Mesenchymal stem cell (in vitro differentiated cells and primary cell): ENCODE measurements at places on chromosomes 7 and 10.
A peak's percentile ranks its signal among the peaks of the same experiment; 100 is the strongest.

DNA sequence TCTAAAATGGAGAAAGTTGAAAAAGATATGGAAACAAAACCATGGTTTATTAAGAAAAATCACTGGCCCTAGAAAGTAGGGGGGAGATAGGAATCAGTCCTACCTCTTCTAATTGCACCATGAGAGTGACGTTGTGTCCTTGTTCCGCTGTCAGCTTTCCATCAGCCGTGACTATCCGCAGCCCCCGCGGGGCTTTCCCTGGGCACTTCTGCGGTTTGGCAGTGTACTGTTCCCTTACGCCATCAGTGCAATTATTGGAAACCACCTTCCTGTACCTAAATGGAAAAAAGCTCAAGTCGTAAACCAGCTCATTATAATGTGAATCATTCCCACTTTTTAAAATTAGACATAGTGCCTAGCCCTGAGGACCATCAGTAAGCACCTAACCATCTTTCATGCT is 512.2 kb downstream of the SORCS1 start:
- no peak overlapping the region for H3K4me3 ChIP-seq
- no peaks in the 10 kb centered on the region for H3K27me3 ChIP-seq
- H3K27ac ChIP-seq: no peak overlapping the region
- DNase-seq: no peak

DNA sequence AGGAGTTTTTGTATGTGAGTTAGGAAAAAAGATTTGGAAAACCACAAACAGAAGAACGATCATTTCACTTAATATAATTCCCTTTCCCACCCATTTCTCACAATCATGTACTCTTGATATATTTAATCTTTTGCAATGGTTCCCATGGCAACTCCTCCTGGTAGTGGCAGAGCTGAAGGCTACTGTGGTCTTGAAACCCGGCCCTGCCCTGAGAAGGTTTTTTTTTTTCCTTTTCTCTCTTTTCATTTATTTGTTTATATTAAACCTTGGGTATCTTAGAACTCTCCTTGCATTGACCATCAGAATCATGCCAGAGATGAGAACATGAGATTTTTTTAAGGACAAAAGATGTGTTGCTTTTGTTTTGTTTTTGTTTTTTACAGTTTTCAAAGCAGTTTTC is 566.1 kb upstream of the NRP1 start:
- H3K4me3 ChIP-seq: no peak overlapping the region
- DNase-seq: no peak
- no peaks in the 10 kb centered on the region for H3K36me3 ChIP-seq
- H3K4me1 ChIP-seq: peaks cover 2% of the 10 kb centered on the region
- H3K27ac ChIP-seq: no peak overlapping the region

GRCh38 chr7:561631-562373 is 42.2 kb upstream of the PDGFA start:
- no peak overlapping the region for H3K4me3 ChIP-seq
- DNase-seq: no peak
- H3K27ac ChIP-seq: no peak overlapping the region
- peaks cover 19% of the 10 kb centered on the region for H3K27me3 ChIP-seq
- H3K36me3 ChIP-seq: no peaks in the 10 kb centered on the region

GRCh38 chr10:15627617-15628196 is 92.0 kb downstream of the ITGA8 start:
- DNase-seq: no peak
- no peaks in the 10 kb centered on the region for H3K36me3 ChIP-seq
- no peak overlapping the region for H3K4me3 ChIP-seq
- H3K4me1 ChIP-seq: peaks cover 1% of the 10 kb centered on the region
- H3K27ac ChIP-seq: no peak overlapping the region
- no peaks in the 10 kb centered on the region for H3K27me3 ChIP-seq

DNA sequence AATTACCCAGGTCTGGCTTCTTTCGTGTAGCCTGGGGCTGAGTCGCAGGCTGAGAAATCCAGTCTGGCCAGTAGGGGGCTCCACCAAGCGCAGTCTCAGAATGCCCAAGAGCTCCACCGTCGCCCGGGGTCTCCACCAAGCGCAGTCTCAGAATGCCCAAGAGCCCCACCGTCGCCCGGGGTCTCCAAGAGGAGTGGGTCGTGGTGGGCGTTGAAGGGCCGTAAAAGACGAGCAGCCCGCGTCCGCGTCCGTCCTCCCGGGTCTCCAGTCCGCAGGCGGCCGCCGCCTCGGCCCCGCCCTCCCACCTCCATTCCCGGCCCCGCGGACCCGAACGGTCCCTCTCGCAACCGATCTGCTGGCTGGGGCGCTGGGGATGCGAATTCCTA is 892 bp upstream of the ZYX start:
- DNase-seq: peak; percentile 88
- H3K36me3 ChIP-seq: peaks cover 24% of the 10 kb centered on the region
- peaks cover 31% of the 10 kb centered on the region for H3K4me1 ChIP-seq
- no peaks in the 10 kb centered on the region for H3K27me3 ChIP-seq

- H3K27me3 ChIP-seq: peaks cover 4% of the 10 kb centered on the region
- no peak for DNase-seq
- no peaks in the 10 kb centered on the region for H3K4me1 ChIP-seq
- no peaks in the 10 kb centered on the region for H3K36me3 ChIP-seq
Observed at GRCh38 chr7:34342387-34342786, 315.6 kb upstream of the NPSR1 start.

- no peaks in the 10 kb centered on the region for H3K27me3 ChIP-seq
- no peak for DNase-seq
- no peaks in the 10 kb centered on the region for H3K36me3 ChIP-seq
Observed at GRCh38 chr7:95375591-95376257, 20.5 kb downstream of the PON3 start.

GRCh38 chr7:27735165-27735564 is 4.8 kb upstream of the TAX1BP1 start:
- no peaks in the 10 kb centered on the region for H3K27me3 ChIP-seq
- H3K36me3 ChIP-seq: no peaks in the 10 kb centered on the region
- H3K4me3 ChIP-seq: no peak overlapping the region
- no peaks in the 10 kb centered on the region for H3K4me1 ChIP-seq
- DNase-seq: peak; percentile 50

DNA sequence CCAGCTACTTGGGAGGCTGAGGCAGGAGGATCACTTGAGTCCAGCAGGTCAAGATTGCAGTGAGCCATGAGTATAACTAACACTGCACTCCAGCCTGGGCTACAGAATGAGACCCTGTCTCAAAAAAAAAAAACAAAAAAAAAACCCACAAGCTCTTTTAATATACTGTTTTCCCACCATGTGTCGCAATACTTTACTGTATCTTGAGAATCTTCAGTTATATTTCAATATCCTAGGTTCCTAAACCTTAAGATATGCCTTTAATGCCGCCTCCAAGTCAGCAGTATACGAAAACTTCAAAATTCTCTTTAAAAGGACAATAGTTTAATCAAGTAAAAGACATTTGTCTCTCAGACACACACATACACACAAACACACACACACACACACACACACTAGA is 62.8 kb downstream of the TAF3 start:
- DNase-seq: no peak
- no peaks in the 10 kb centered on the region for H3K36me3 ChIP-seq
- H3K27me3 ChIP-seq: no peaks in the 10 kb centered on the region
- H3K4me1 ChIP-seq: no peaks in the 10 kb centered on the region
- no peak overlapping the region for H3K4me3 ChIP-seq

DNA sequence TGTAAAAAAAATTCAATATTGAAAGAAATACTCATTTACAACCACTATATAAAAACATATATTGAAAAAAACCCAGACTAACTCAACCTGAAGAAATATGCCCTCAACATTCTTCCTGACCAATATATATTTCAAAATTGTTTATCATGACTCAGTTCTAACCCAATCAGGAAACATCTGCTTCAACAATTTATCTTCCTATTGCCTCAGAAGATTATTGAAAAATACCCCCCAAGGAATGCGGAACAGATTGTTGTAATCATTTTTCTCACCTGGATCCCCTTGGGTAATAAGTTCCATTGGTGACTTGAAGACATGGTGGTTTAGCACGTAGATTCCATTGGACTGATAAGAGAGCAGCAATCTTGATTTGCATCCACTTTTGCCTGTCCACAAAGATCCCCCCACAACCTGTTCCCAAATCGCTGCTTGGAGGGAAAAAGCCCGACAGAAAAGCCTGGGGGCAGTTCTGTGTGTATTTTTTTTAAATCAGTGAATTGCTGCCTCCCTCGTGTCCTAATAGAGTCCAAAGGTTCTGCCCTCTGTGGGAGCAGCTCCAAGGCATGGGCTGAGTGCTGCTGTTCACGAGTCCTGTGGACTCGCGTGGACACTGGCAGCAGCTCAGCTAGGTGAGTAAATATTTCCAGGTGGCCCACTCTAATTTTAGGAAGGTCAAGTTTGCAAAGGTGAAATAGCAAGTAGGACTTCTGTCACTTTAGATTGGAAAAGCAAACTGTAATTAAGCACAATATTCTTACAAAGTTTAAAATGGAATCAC is 5.9 kb upstream of the INHBA start:
- H3K4me3 ChIP-seq: no peak overlapping the region
- no peaks in the 10 kb centered on the region for H3K36me3 ChIP-seq
- no peak overlapping the region for H3K27ac ChIP-seq
- no peaks in the 10 kb centered on the region for H3K27me3 ChIP-seq

DNA sequence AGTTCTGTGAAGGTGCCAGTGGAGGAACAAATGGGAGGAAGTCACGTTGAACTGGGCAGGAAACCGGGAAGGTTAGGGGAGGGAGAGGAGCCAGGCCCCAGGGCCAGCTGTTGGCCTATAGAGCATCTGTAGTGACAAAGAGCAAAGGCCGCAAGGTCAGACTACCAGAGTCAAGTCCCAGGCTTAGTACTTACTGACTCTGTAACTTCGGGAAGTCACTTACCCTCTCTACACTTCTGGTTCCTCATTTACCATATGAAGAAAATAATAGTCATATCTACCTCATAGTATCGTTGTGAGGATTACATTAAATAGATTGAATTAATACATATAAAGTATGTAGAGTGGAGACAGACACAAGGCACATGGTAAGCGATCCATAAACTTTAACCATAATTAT is 101.8 kb upstream of the FZD1 start:
- DNase-seq: no peak
- H3K27ac ChIP-seq: no peak overlapping the region
- H3K4me3 ChIP-seq: no peak overlapping the region
- peaks cover 3% of the 10 kb centered on the region for H3K4me1 ChIP-seq
- H3K27me3 ChIP-seq: no peaks in the 10 kb centered on the region

GRCh38 chr7:901388-902154 is 25.2 kb downstream of the GET4 start:
- no peak overlapping the region for H3K27ac ChIP-seq
- H3K27me3 ChIP-seq: peaks cover 23% of the 10 kb centered on the region
- H3K4me1 ChIP-seq: peaks cover 17% of the 10 kb centered on the region
- DNase-seq: peak; percentile 90
- no peak overlapping the region for H3K4me3 ChIP-seq

DNA sequence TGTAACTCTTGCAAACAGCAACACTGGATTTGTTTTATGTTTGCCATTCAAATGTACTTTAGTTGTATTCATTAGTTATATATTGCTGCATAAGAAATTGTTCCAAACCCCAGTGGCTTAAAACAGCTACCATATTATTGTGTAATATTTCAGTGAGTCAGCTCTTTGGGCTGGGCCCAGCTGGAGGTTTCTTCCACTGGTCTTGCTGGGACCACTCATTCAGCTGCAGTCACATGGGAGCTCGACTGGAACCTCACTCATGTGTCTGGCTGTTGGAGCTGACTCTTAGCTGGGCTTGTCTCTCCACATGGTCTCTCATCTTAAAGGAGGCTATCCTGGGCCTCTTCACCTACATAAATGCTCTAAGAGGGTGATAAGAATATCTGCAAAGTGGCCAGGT is 23.2 kb upstream of the PIP4K2A start:
- no peaks in the 10 kb centered on the region for H3K27me3 ChIP-seq
- H3K4me1 ChIP-seq: peaks cover 3% of the 10 kb centered on the region
- H3K36me3 ChIP-seq: no peaks in the 10 kb centered on the region
- peak; percentile 84 for DNase-seq
- no peak overlapping the region for H3K4me3 ChIP-seq

DNA sequence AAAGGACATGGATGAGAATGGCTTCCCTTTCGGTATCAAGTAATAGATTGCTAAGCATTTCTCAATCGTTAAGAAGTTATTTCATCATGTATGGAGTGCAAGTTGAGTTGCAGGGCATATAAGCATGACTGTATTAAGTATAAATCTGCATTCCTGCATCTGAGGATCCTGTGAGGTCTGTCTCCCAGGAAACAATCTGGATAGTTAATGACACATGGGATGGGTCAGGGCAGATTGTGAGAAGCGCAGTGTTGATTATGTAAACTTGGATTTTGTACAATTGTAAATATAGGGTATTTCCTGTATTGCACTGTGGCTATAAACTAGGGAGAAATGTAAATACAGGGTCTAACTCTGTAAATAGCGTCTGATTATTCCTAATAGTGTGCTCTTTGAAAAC is 102.6 kb downstream of the PLXDC2 start:
- H3K36me3 ChIP-seq: no peaks in the 10 kb centered on the region
- H3K27ac ChIP-seq: no peak overlapping the region
- no peak overlapping the region for H3K4me3 ChIP-seq

- no peaks in the 10 kb centered on the region for H3K4me1 ChIP-seq
- peak; percentile 15 for DNase-seq
- no peaks in the 10 kb centered on the region for H3K36me3 ChIP-seq
- H3K4me3 ChIP-seq: no peak overlapping the region
- H3K27ac ChIP-seq: no peak overlapping the region
- no peaks in the 10 kb centered on the region for H3K27me3 ChIP-seq
Observed at GRCh38 chr7:42700406-42701327, 211.2 kb downstream of the C7orf25 start.
